Germinal center (tissue), 1 donor: ENCODE measurements at places on chromosomes 7 and 10.

DNA sequence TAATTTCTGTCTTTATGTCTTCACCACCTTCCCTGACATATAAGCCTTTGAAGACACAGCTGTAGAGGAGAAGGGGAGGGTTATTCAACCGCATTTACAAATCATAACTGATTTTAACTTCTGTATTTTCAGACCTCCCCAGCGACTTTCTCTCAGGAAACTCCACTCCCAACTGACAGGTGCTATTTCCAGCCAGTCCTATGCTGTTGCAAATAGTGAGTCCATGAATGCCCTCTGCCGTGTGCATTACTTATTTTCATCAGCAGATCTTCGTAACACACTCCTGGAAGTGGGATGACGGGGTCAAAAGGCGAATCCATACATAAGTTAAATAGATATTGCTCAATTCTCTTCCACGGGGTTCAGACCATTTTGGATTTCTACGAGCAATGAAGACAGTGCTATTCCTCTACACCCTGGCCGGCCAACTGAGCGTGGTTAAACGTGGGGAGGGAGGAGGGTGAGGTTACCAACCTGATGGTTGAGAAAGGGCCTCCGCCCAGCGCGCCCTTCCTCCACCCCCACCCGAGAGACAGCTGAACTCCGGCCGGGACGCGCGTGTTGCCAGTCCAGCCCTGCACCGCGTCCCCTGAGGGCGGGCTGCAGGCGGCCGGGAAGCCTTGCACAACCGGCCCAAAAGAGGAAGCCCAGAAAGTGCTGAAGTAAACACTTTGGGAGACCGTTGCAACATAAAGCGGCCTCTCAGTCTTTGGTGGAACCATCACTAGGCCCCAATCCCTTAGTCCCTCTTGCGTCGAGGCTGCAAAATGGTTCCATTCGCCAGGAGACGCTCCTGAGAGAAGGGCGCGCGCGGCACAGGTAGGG is at the start of gene APBB1IP:
Gene APBB1IP (plus strand): TSS at position 705 of the 825 bp plus-strand sequence. CDS start 53,986 bp downstream, outside the sequence.
- DNase-seq = peak; percentile 70

DNA sequence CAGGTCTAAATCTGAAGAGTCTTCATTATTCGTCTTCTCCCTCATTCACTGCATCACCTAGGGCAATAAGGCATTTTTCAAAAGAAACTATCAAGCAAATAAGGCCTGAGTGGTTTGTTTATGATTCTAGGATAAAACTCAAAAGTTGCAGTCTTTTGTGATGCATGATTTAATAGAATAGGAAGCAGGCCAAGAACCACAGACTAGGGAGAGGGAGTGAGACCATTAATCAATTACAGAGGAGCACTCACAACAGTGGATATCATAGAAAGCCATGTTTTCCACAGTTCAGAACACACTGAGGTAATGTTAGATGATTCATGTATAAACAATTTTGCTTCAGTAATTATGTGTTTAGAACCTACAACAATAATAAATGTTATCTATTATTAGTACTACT is 87.8 kb upstream of the LRRTM3 start:
- DNase-seq = no peak

DNA sequence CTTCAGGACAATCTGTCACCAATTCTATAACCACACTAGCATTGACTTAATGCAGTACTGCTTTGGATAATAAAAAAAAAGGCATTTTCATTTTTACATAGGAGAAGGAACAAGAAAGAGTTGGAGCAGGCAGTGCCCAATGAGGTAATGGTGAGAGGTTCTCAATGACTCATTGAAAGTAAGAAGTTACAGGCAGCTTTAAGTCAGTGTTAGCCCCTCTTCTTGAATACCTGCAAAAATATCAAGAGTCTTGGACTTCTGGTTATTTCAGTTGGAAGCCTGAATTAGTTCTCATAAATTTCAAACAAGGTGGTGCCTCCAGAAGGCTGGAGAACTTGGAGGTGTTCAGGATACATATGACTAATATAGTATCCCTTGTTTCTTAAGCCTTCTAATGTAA is 422.5 kb downstream of the HTR7 start:
- DNase-seq = no peak

- peak; percentile 63 for DNase-seq
Measured at GRCh38 chr10:100482181-100482833, 19.5 kb downstream of the WNT8B start.

GRCh38 chr10:128859738-128860386 is 607.2 kb upstream of the MGMT start:
- peak; percentile 19 for DNase-seq

GRCh38 chr10:89563861-89564478 is 28.6 kb upstream of the SLC16A12 start:
- DNase-seq = peak; percentile 47

- no peak for DNase-seq
Measured at GRCh38 chr7:129561677-129562359, 49.7 kb upstream of the NRF1 start.

- DNase-seq = no peak
Measured at GRCh38 chr7:120588862-120589261, 269.1 kb downstream of the TSPAN12 start.

- no peak for DNase-seq
Measured at GRCh38 chr10:59557642-59558041, 152.0 kb downstream of the SLC16A9 start.

DNA sequence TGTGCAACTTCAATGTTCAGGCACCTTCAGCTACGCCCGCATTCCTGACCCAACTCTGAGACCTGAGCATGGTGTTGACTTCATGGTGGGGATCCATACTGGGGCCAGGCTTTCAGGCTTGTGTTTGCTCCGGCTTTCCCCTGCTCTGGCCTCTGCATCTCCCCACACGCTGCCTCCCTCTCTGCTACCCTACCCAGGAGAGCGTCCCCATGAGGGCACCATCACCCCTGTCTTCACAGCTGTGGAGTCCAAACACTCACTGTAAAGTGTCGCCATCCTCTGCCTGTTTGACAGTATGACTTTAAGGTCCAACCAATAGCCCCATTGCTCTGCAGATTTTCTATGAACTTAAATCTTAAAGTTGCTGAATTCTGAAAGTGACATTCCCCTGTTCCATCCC is 199.0 kb upstream of the GRB10 start:
- no peak for DNase-seq

DNA sequence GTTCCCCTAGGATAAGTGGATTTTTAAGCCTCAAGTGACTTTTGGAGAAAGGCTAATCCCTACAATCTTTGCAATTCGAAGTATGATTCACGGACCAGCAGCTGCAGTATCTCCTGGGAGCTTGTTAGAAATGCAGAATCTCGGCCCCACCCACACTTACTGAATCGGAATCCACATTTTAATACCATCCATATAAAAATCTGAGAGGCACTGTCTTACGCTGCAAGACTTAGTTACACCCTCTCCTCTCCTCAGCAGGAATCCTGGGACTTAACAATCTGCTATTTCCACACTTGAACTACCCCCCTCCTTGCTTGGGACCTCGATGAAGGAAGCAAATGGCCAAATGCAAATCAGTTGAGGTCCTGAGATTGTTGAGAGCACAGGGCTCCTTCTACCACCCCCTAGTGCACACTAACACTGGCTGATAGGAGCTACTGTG is 21.0 kb downstream of the ITPRIP start:
- DNase-seq = no peak

DNA sequence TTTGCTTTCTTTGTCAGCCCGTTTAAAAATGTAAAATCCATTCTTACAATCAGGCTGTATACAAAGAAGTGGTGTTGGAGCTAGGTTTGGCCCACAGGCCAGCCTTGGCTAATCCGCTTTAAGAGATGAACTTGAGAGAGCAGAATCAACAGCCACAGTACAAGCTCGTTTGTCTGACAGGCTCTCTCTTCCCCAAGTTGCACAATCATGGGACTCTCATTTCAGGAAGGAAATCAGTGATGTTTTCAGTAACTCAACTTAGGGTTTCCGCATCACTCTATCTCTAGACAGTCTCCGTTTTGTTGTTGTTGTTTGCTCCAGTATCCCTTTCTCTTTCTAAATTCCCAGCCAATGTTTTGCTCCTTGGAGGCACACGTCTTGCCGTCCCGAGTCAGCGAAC is 582.0 kb upstream of the MKI67 start:
- no peak for DNase-seq

GRCh38 chr7:69674701-69675182 is 76.5 kb downstream of the AUTS2 start:
- no peak for DNase-seq

DNA sequence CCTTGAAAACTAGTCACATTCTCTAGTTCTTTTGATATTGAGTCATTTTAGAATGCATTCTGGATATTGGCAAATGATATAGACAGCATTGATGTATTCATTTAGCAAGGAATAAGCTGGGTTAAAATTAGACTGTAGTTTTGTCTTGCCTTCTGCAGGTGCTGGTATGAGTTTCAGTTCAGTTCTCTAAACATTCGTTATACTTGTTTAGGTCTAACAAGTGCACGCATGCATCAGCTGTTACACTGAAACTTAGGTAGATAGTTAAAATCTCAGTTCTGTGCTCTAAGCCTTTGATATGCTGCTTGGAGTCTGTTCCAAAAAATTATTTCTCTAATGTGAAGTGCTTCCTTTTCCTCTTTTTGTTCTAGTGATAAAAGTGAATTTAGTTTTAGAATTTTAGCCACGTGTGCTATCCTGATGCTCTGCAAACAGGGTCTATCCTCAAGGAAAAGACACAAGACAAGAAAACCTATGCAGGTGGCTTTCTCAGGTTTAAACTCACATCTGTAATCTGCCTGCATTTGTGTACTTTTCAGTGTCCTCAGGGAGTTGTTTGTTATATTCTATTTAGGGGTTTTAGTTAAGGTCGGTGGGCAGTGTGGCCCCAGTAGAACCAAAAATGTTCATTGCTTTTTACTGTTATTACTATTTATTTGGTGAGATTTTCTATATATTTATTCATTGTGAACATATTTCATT is 409.0 kb downstream of the CDC14C start:
- no peak for DNase-seq

- no peak for DNase-seq
Measured at GRCh38 chr10:3887885-3888476, 103.0 kb upstream of the KLF6 start.
